ENCODE measurements at places on chromosomes 4 and X.

DNA sequence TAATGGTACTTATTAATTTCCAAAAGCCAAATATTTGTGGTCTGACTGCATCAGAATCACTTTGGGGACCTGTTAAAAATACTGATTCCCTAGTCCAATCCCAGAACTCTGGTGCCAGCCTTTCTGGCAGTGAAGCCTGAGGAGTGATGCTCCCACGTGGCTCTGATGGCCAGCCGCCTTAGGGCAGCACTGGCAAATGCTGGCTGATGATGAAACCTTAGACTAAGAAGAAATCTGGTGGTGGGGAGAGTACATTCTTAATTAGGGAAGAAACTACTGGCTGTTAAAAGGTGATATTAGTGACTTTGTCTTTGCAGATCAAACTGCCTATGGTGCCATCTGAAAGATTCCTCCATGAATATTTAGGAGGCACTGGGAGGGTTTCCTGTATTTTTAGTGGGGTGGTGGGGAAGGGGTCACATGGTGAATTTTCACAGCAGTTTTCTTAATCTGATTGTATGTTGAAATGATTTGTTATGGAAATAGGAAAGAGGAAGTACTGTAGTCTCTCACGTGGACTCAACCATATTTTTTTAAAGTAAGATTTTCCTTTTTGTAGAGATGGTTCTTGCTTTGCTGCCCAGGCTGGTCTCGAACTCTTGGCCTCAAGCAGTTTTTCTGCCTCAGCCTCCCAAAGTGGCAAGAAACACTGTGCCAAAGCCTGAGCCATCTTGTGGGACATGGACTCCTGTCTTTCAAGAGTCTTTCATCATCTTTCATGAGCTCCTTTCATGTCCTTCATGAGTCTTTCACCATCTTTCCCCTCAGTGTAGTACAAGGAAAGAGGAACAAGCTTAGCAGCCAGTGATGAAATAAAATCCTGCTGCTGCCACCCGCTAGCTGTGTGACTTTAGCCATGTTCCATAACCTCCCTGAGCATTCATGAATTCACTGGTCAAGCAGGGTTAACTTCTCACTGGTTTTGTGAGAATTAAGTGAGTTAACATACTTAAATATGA, 90.8 kb downstream of the ZNF330 start:
- no peak for DNase-seq

DNA sequence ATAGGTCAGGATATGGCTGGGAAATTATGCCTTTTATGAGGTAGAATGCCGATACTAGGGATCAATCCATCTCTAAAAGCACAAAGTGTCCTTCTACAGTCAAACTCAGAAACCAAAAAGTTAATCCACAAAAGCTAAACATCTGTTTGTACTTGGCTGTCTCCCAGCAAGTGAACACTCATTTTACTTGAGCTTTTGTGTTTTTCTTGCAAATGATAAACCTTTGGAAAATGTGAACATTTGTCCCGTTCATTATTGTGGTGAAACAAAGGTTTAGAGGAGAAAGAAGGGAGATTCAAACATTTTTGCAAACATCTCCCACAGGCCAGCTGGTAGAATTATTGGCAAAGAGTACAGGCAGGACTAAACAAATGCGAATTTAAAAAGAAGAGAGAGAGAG, 300.6 kb upstream of the SPANXN1 start:
- DNase-seq, result no peak

GRCh38 chr4:145805490-145805889, 125.5 kb downstream of the C4orf51 start:
- no peak for DNase-seq

DNA sequence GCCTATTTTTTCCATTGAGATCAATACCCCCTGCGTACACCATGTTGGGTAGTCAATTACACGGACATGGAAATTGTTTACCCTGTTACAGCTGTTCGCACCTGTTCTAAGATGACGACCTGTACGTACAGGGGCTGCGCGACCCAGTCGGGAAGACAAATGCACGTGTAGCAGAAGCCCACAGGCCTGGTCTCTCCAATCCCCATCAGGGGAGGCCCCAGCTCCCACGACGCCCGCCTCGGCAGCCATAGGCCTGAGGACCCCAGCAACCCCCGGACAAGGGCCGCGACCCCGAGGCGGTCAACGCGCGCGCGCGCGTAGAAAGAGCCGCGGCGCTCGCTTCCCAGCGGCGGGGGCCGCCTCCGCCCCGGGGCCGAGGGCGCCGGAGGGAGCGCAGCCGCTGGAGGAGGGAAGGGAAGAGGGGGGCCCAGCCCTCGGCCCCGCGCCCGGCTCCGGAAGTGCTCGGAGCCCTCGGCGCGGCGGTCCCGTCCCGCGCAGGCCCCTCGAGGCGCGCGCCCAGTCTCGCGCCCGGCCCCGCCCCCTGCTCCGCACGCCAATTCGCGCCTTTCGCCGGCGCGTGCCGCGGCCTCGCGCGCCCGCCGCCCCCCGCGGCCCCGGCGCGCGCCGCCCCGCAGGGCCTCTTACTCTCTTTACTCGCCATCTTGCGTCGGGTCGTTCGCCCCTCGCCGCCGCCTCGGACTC, 618 bp downstream of the RBBP7 start:
- peak; percentile 72 for DNase-seq

DNA sequence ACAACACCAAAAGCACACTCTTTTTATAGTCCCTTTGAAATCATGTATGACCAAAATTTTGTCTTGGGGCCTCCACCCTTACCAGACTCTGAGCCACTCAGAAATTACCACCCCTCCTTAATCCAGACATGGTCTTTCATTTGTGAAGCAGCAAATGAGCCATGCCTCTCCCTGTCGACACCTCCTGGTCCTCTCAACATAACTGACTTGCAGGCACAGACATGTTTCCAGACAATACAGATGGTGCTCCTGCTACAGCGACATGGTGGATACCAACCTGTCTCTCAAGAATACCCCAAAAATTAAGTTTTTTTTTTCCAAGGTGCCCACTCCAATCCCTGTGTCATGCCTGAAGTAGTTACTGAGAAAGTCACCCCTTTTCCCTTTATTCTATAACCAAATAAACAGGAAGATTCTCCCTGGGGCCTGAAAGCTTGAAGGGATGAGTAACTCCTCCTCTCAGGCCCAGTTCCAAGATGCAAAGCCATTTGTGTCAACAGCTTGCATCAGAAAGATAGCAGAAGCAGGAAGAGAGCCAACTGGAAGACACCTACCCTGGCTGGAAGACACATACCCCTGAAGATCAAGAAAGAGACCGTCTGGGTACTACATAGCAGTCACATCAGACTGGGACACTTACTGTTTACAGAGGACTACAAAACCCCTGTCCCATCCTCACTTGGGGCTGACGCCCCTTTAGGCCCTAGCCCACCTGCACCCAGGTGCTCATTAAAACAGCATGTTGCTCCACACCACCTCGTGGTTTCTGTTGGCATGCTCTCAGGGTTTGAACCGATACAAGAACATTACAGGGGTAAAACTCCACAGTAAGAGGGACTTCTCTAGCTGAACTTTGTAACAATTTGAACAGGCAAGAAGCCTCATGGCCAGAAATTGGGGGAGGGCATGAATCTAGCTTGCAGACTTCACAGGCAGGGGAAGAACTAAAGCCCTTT, 5.5 kb upstream of the UGT2B17 start:
- DNase-seq, result no peak

GRCh38 chr4:6217716-6218381, 17.5 kb upstream of the JAKMIP1 start:
- DNase-seq, result no peak

DNA sequence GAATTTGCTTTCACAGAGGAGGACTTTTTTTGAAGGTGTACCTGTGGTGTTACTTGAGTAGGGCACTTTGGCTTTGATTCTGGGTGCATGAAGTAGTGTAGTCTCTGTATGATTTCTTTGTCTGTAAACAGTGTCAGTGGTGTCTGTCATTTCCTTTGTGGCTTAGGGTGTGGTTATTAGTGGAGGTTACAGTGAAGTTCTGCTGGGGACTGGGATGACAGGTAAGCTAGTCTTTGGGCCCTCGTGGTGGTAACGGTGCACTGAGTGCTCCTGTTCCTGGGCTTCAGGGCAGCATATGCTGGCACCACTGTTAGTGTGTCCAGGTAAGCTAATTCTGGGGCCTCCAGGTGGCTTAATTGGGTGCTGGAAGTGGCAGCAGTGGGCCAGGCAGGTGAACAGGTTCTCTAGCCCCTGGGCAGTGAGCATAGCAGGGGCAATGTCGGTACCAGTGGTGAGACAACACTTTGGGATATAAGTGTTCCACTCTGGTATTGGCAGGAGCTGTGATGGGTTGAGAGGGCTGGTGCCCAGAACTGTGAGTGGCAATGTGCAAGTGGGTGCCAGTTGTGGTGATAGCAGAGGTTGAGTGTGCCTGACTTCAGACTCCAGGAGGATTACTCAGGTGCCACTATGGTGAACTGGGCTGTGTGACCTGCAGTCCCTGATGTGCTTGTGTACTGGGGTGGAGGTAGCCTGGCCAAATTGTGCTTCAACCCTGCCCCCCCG, 26.0 kb upstream of the VSIG1 start:
- DNase-seq, result no peak

- no peak for DNase-seq
Observed at GRCh38 chrX:101691835-101692234, 32.2 kb upstream of the ARMCX2 start.

DNA sequence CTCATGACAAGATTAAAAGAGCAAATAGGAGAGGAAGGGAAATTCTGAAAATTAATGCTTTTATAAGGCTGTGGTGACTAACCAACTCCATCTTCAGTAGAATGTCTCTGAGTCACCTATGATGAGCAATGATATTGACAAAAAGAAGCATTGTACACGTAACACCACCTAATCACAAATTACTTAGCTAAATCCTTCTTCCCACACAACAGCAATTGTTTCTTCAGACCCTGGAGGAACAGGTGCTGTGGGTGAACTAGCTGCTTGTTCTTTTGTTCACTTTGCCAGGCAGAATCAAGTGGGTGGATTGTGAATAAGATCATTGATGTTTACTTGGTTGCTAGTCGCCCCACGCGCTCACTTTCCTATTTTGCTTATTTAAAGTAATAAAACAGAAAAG, 315.5 kb downstream of the CAMK2D start:
- DNase-seq, result no peak

- no peak for DNase-seq
Observed at GRCh38 chr4:184890499-184890898, 64.7 kb upstream of the ACSL1 start.

GRCh38 chr4:175622887-175623286, 189.2 kb downstream of the GPM6A start:
- DNase-seq, result no peak

DNA sequence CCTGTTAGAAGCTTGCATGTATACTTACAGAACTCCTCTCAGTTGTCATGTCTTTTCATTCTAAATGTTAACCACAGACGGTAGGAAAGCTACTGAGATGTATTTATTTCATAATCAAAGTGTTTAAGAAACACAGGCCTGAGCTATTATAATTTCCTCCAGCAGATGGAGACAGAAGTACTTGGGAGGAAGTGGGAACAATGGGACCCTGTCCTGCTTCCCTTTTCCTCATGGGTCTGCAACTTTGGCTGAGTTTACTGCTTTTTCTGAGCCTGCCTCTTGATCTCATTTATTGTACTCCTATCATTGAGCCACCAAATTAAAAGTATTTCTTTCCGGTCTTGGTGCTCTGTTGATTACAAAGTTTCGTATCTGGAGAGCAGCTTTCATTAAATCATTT, 67.7 kb upstream of the SPANXN2 start:
- DNase-seq, result peak; percentile 3

DNA sequence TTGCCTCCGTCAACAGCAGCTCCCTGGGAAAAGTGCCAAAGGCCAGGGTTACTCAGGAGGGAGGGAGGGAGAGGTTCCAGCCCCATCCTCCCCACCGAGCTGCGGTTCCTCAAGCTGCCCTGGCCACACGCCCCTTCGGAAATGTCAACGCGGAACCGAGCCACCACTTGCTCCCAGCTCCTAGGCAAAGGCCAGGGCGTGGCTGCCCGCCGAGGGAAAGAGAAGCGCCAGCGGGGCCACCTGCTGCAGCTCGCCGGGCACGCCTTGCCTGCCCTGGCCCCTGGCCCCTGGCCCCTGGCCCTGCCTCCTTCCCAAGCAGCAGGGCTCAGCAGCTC, 15.3 kb downstream of the SLC6A8 start:
- no peak for DNase-seq

GRCh38 chr4:83340692-83341343, 6.2 kb upstream of the HPSE start:
- DNase-seq, result no peak

GRCh38 chrX:118974908-118975671, 672 bp downstream of the LONRF3 start:
- DNase-seq, result peak; percentile 78

DNA sequence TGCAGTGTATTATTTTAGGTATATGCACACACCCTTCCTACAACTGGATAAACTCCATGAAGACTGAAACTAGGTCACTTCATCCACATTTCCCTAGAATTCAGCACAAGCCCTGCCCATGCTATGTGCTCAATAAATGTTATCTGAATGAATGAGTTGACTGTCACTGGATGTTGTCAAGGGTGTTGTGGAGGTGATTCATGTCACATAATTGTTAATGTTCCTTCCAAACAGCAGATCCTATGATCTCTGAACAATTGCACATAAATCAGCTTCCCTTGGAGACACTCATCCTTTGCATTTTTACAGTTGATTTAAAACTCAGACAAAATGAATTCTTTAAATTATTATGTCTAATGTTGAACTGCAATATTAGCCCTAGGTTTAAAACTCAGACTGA, 154.7 kb downstream of the TSPAN5 start:
- no peak for DNase-seq

Measured in NCI-H2081 (cell line).